ENCODE measurements at places on chromosomes 13 and 19. TPM values are rescaled to one million over a fixed set of nuclear protein-coding genes. Genes with fewer than 3 reads are reported as not detected.

RNF17 gene
- total RNA-seq = not detected

GJB6 gene
- total RNA-seq = not detected

CCL25 gene
- not detected for total RNA-seq

TEKTIP1 gene
- total RNA-seq = 4.7 TPM

CFD gene
- total RNA-seq = 55.3 TPM

DNA sequence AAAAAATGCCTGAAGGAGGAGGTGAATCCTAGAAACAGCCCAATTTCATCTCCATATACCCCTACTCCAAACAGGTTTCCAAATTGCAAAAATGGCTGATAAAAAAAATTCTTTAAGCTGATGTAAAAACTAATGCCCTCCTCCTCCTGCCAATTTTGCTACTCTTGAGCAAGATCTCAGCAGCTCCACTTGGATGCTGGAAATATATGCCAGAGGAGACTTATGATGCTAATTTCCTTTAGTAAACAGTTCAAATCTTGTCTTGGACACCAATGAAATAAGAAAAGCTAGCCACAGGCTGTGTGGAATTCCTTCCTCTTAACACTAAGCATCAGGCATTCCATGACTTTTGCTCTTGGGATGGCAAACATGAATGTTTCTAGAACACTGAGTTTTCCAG is 67.5 kb downstream of the INSR start:
- no peaks in the 10 kb centered on the region for H3K4me1 ChIP-seq
- no peak overlapping the region for H3K27ac ChIP-seq
- H3K27me3 ChIP-seq = no peaks in the 10 kb centered on the region
- no peak for DNase-seq
- H3K36me3 ChIP-seq = no peaks in the 10 kb centered on the region

DNA sequence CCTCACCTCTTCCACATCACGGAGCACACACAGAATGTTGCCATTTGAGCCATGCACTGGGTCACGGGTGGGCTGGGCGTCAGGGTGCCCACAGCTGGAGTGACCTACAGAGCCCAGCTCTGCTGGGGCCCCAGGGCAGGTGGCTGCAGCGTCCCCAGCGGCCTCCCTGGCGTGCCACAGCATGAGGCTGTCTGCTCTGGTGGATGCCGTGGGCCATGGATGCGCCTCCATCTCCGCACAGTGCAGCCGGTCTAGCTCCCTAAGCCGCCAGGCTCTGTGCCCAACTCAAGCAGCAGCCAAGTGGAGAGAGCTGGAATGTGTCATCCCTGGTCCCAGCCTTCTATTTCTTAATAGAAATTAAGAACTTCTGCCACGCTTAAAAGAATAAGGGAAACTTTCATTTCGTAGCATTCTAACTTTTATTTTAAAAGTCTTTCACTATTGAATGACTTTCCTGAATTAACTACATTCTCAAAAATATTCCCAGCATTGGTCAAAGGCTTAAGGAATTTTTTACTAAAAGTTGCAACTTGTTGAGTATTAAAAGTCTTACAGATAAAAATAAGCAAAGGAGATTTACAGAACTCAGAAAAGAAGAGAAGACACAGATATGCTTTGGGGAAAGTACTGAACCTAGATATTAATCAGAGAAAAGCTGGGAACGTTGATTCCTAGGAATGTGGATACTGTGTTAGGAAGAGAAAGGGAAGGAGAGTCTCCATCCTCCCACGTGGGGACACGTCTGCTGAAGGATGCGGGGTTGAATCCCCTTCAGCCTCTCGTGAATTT is 59.3 kb downstream of the ATP11A start:
- DNase-seq = no peak
- H3K4me3 ChIP-seq = no peak overlapping the region
- H3K36me3 ChIP-seq = no peaks in the 10 kb centered on the region
- H3K27ac ChIP-seq = no peak overlapping the region
- H3K27me3 ChIP-seq = no peaks in the 10 kb centered on the region

- H3K27me3 ChIP-seq = no peaks in the 10 kb centered on the region
- no peaks in the 10 kb centered on the region for H3K36me3 ChIP-seq
- no peaks in the 10 kb centered on the region for H3K4me1 ChIP-seq
- DNase-seq = no peak
- H3K4me3 ChIP-seq = no peak overlapping the region
These were observed 202.6 kb downstream of the TM9SF2 start for GRCh38 chr13:99703908-99704307.

- no peak overlapping the region for H3K27ac ChIP-seq
- DNase-seq = no peak
- H3K36me3 ChIP-seq = no peaks in the 10 kb centered on the region
- H3K27me3 ChIP-seq = no peaks in the 10 kb centered on the region
- H3K4me1 ChIP-seq = no peaks in the 10 kb centered on the region
- H3K4me3 ChIP-seq = no peak overlapping the region
These were observed 430.4 kb downstream of the IRS2 start for GRCh38 chr13:109355875-109356434.

- no peak for DNase-seq
- H3K27me3 ChIP-seq = no peaks in the 10 kb centered on the region
- H3K27ac ChIP-seq = no peak overlapping the region
- H3K4me1 ChIP-seq = peaks cover 31% of the 10 kb centered on the region
- no peaks in the 10 kb centered on the region for H3K36me3 ChIP-seq
These were observed 4.6 kb downstream of the EPN1 start for GRCh38 chr19:55679343-55680257.
